Activated naive CD4-positive, alpha-beta T cell treated with Interleukin-2 at 50 U/mL for 16 hours (primary cell): ENCODE measurements at places on chromosomes 5 and 9.

DNA sequence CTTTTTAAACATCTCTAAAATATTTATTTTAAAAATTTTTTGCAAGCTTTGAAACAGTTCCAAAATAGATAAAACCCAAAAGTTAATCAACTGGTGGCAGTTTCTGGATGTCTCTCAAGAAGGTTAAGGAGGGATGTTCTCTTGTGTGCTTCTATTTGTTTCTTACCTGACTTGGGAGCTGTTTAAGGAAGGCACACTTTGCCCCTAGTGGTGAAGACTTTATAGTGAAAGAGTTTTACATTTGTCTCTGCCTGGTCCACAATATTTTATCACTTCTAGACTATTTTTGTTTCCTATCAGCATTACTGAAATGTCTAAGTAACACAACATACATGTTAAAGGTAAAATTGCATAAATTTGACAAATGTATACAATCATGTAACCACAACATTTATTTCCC is 552.8 kb downstream of the SEMA5A start:
- no peak for DNase-seq

- no peak for DNase-seq
Measured at GRCh38 chr9:109497226-109498153, 617 bp downstream of the PTPN3 start.

DNA sequence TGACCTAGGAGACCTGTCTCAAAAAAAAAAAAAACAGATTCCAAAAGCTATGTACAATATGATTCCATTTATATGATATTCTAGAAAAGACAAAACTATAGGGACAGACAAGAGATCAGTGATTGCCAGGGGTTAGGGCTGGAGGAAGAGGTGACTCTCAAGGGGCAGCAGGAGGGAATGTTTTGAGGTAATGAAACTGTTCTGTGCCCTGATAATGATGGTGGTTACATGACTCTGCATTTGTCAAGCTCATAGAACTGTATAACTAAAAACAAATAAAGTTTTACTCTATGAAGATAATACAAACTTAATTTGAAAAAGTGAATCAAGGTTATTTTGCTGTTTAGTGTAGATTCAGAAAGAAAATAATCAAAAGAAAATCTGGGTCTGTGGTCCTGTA is 125.3 kb upstream of the IQGAP2 start:
- no peak for DNase-seq

- DNase-seq, result no peak
Measured at GRCh38 chr9:16436545-16436944, 433.9 kb downstream of the BNC2 start.

GRCh38 chr9:116278326-116278725 is 124.7 kb downstream of the PAPPA start:
- DNase-seq, result no peak

GRCh38 chr5:73158313-73158712 is 14.7 kb upstream of the TMEM174 start:
- no peak for DNase-seq

GRCh38 chr5:55897206-55897894 is 46.2 kb downstream of the IL31RA start:
- no peak for DNase-seq

DNA sequence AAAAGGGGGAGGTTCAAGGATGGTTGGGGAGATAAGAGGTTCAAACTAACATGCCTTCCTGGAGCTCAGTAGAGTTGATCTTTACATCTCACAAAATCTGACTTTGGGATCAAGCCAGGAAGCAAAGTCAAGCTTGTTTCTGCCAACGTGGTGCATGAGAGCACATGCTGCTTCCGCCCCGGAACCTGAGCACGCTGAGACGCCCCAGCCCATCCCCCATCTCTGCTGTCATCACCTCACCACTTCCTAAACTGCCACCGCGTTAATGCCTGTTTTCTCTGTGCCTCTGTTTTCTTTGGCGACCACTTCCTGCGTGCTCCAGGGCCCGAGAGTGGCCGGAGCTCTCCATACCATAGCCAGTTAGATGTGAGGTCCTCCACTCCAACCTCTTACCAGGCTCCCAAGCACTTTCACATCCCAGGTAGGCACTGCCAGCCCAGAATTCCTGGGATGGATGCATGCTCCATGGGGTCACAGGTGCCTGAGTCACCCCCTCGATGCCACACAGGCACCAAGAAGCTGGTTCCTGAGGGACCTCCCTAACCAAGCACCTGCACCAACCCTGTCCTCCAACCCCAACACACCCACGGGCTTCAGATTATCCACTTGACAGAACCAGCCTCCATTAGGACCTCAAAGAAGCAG is 31.2 kb upstream of the AFAP1L1 start:
- peak; percentile 81 for DNase-seq

- no peak for DNase-seq
Measured at GRCh38 chr9:17272536-17272935, 137.7 kb downstream of the CNTLN start.

DNA sequence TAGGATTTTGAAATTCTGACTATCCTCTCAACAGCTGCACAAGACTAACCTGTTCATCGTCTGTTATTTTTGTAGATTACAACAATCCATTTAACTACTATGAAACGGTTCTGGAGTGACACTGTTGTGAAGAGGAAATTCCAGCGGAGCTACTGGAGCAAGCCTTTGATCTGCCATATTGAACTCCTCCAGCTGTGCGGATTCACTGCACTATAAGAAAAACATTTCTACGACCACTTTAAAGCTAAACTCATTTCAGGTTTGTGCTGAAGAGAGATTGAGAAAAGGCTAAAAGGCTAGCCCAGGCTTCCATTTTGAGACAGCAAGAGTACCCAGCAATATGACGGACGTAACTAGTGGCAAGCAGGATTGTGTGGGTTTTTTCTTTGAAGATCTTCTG is 104.9 kb upstream of the ANKH start:
- no peak for DNase-seq

DNA sequence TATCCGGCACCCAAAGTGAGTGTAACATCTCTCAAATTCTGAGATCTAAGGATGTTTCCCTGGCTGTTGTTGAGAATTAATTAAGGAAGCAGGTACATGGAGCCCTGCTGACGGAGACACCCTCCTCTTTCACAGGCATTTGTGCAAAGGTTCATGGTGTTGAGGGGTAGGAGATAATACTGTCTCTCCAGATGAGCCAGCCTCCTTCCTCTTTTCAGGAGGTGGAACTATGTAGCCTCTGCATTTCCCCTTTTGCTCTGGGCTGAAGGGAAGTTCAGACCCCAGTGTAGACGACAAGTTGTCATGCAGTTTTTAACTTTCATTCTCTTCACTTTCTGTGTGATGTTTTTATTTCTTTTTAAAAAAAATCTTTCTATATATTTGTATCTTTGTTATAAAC is 107.5 kb downstream of the GALNT10 start:
- DNase-seq, result no peak

DNA sequence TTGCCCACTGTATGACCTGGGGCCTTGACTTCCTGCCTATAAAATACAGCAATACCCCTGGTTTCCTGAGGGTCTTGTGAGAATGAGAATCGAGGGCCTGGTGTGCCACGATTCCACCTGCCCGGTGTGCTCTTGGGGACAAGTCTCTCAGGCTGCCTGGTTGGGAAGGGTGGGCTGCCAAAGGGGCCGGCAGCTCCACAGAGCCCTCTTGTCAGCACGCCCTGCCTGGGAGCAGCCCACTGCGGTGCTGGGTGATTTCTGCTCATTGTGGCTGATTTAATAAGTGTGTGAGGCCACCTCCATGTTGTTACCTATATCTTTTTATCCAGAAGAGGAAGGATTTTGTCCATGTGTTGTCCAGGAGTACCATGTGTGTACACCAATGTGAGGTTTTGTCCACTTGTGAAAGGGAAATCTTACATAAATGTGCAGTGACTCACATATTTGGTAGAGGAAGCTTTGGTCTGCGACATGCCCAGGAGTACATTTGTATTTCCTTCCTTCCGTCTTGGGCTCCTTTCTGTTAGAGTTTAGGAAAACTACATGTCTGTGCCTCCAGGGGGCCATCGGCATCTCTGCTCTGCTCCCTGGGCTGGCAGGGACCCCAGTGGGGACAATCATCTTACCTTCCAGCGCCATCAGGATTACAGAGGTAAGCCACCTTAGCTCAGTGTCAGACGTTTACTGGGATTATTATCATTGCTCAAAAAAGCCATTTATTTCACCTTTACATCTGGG is 108.6 kb downstream of the PHF2 start:
- no peak for DNase-seq

DNA sequence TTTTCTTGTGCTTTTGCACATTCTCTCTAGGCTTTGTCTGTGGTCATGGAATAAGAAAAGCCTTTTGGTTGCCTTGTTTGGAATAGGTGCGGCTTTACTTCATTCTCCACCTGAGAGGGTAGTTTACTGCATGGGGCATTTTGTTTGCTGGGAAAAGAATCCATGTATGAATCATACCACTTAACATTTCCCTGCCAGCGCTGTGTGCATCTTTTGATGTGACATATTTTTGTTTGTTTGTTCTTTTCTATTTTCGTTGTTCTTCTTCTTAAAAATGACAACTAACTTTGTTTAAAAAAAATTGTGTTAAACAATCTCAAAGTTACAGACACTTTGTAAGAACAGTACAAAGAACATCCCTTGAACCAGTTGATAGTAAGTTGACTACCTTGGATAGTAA is 113.2 kb downstream of the GCNT1 start:
- no peak for DNase-seq

DNA sequence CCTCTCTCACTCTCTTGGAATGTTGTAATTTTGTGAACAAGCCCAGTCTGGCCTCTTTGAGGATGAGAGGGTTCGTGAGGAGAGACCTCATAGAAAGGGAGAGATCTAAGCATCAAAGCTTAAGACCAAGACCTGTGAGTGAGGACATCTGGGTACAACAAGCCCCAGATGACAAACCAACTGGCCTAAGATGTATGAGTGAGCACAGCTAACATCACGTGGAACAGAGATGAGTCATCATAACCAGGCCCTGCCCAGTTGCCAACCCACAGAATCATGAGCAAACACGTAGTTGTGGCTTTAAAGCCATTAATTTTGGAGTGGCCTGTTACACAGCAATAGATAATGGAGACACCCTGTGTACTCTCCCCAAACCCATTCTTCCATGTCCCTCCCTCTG is 439.1 kb upstream of the KIF2A start:
- DNase-seq, result no peak

- DNase-seq, result no peak
Measured at GRCh38 chr5:141485321-141486055, 658 bp downstream of the PCDHGC4 start.

- DNase-seq, result no peak
Measured at GRCh38 chr5:88675168-88675707, 207.7 kb downstream of the MEF2C start.

- DNase-seq, result no peak
Measured at GRCh38 chr5:149629421-149629820, 48.1 kb downstream of the ARHGEF37 start.

DNA sequence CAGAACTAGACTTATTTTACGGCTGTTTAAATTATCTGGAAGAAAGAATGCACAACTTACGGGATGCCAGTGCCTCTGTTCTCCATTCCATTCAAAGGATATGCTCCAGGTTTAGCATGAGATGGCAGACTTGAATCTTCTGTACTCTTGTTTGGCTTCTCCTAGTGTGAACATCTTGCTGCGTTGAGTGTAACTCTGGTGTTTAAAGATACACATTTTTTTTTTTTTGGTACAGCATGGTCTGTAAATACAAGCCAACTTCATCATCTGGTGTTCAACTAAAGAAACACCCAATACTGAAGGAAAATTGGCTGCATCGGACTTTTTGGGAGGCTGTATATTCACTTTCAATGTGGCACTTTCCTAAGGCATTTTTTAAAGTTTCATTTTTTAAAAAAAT is 7.4 kb upstream of the MIER3 start:
- DNase-seq, result no peak

GRCh38 chr5:170289121-170289520 is 8.5 kb downstream of the LCP2 start:
- no peak for DNase-seq

GRCh38 chr5:53479590-53480415 is 626 bp upstream of the FST start:
- DNase-seq, result peak; percentile 19
